ENCODE measurements at places on chromosomes 1 and 21.
A peak's percentile ranks its signal among the peaks of the same experiment; 100 is the strongest.

DNA sequence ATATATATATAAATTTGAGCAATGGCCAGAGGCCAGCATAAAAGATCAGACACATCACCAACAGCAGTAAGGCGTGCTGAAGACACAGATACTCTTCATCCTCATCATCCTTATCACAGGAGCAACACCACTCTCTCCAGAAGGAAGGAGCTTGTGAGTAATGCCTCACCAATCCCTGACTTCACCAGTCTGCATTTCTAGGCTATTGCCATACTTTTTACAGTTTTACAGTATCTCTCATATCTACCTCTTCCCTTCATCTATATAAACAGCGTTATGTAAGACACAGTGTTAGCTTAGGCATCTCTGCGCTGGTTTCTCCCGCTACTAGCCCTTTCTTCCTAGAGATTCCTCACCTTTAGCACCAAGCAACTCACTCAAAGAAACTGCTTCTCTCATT is 2.4 kb upstream of the ABL2 start:
- H3K4me3 ChIP-seq, result no peak overlapping the region
- H3K27me3 ChIP-seq, result no peaks in the 10 kb centered on the region
- peaks cover 27% of the 10 kb centered on the region for H3K4me1 ChIP-seq
- DNase-seq, result no peak
- H3K36me3 ChIP-seq, result no peaks in the 10 kb centered on the region

DNA sequence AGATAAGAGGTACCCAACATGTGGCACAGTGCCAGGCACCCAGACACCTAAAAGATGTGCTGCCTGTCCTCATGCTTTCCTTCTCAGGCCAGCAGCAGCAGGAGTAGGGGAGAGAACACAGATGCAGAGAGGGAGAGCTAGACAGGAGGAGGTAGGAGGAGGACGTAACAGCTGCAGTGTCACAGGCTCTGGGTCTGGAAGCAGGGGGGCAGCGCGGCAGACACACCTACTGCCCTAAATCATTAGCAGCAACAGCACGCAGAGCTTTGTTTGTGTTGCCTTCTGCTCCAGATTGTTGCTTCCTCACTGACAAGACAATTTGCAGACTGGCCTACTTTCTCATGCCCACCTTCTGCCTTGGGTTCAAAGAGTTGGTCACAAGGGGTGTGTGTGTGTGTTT is 196.7 kb upstream of the DAB1 start:
- H3K4me3 ChIP-seq, result no peak overlapping the region
- DNase-seq, result no peak
- H3K27ac ChIP-seq, result no peak overlapping the region
- H3K27me3 ChIP-seq, result no peaks in the 10 kb centered on the region
- H3K36me3 ChIP-seq, result no peaks in the 10 kb centered on the region
- peaks cover 2% of the 10 kb centered on the region for H3K4me1 ChIP-seq

- H3K4me3 ChIP-seq, result no peak overlapping the region
- peaks cover 6% of the 10 kb centered on the region for H3K27me3 ChIP-seq
- no peak for DNase-seq
- no peaks in the 10 kb centered on the region for H3K36me3 ChIP-seq
- H3K27ac ChIP-seq, result no peak overlapping the region
Measured at GRCh38 chr21:41663805-41664788, 102.8 kb downstream of the RIPK4 start.

GRCh38 chr1:39500862-39501389 is 9.5 kb downstream of the BMP8A start:
- DNase-seq, result no peak
- no peaks in the 10 kb centered on the region for H3K27me3 ChIP-seq
- no peaks in the 10 kb centered on the region for H3K4me1 ChIP-seq
- H3K36me3 ChIP-seq, result no peaks in the 10 kb centered on the region
- no peak overlapping the region for H3K4me3 ChIP-seq

DNA sequence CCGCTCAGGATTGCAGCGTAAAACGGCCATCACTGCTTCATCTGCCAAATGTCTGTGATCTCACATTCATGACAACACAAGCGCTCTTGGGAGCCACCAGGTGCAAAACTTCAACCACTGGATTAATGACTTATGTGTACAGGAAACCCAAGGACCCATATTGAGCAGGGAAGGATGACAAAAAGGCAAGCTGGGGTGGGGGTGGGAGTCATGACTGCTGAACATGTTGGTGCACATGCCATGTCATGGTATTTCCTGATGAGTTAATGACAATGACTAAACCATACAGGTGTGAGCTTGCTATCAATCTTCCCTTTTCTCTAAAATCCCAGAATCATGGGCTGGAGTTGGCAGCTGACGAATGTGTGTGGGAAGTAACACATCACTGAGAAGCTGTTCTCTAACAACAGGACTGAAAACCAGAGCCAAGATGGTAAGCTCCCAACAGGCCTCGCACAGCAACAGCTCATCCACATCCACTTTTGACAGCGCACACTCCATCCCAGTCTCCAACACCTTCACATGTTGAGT is 3.1 kb upstream of the SH2D5 start:
- peaks cover 24% of the 10 kb centered on the region for H3K36me3 ChIP-seq
- DNase-seq, result no peak
- peaks cover 16% of the 10 kb centered on the region for H3K4me1 ChIP-seq
- no peak overlapping the region for H3K27ac ChIP-seq
- peaks cover 10% of the 10 kb centered on the region for H3K27me3 ChIP-seq
- no peak overlapping the region for H3K4me3 ChIP-seq

- H3K4me1 ChIP-seq, result peaks cover 64% of the 10 kb centered on the region
- no peaks in the 10 kb centered on the region for H3K27me3 ChIP-seq
- peaks cover 16% of the 10 kb centered on the region for H3K36me3 ChIP-seq
- H3K4me3 ChIP-seq, result no peak overlapping the region
- no peak for DNase-seq
- peak overlapping the region; percentile 20 for H3K27ac ChIP-seq
Measured at GRCh38 chr1:27448982-27449381, 41.0 kb downstream of the WASF2 start.

GRCh38 chr1:2098839-2099785 is 48.9 kb downstream of the PRKCZ start:
- no peak for DNase-seq
- H3K4me1 ChIP-seq, result no peaks in the 10 kb centered on the region
- peaks cover 9% of the 10 kb centered on the region for H3K36me3 ChIP-seq
- H3K27ac ChIP-seq, result no peak overlapping the region
- H3K4me3 ChIP-seq, result no peak overlapping the region

DNA sequence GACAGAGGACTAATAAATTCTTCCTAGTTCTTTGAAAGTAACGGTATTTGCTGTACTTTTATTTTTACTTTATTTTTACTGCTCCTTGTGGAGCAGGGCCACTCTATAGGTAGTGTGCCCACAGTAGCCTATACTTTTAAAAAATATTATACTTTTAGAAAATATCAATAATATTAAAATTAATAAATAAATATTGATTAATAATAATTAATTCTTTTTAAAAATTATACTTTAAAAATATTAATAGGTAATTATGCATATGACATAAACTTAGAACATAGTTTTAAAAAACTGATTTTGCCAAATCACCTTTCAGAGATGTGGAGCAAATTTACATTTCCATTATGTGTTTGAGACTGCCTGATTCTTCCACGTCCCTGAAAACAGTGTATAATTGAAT is 30.8 kb downstream of the ZBED6 start:
- H3K4me3 ChIP-seq, result no peak overlapping the region
- H3K36me3 ChIP-seq, result peaks cover 46% of the 10 kb centered on the region
- H3K4me1 ChIP-seq, result peaks cover 20% of the 10 kb centered on the region
- DNase-seq, result no peak
- no peaks in the 10 kb centered on the region for H3K27me3 ChIP-seq
- H3K27ac ChIP-seq, result no peak overlapping the region

GRCh38 chr1:29858646-29859045 is 622.3 kb downstream of the PTPRU start:
- DNase-seq, result no peak
- H3K36me3 ChIP-seq, result no peaks in the 10 kb centered on the region
- H3K4me1 ChIP-seq, result no peaks in the 10 kb centered on the region
- H3K27ac ChIP-seq, result no peak overlapping the region
- H3K27me3 ChIP-seq, result peaks cover 16% of the 10 kb centered on the region

GRCh38 chr1:24349891-24350290 is 30.7 kb downstream of the GRHL3 start:
- H3K27ac ChIP-seq, result peak overlapping the region; percentile 77
- peaks cover 36% of the 10 kb centered on the region for H3K4me1 ChIP-seq
- H3K36me3 ChIP-seq, result no peaks in the 10 kb centered on the region
- H3K4me3 ChIP-seq, result no peak overlapping the region
- peaks cover 1% of the 10 kb centered on the region for H3K27me3 ChIP-seq

- no peak overlapping the region for H3K27ac ChIP-seq
- H3K4me3 ChIP-seq, result no peak overlapping the region
- peaks cover 25% of the 10 kb centered on the region for H3K36me3 ChIP-seq
- no peaks in the 10 kb centered on the region for H3K27me3 ChIP-seq
- H3K4me1 ChIP-seq, result peaks cover 16% of the 10 kb centered on the region
Measured at GRCh38 chr1:109239047-109239408, 10.3 kb upstream of the CELSR2 start.

- peaks cover 7% of the 10 kb centered on the region for H3K27me3 ChIP-seq
- no peaks in the 10 kb centered on the region for H3K4me1 ChIP-seq
- H3K36me3 ChIP-seq, result no peaks in the 10 kb centered on the region
- H3K27ac ChIP-seq, result no peak overlapping the region
Measured at GRCh38 chr1:214136324-214136919, 144.5 kb upstream of the SMYD2 start.

DNA sequence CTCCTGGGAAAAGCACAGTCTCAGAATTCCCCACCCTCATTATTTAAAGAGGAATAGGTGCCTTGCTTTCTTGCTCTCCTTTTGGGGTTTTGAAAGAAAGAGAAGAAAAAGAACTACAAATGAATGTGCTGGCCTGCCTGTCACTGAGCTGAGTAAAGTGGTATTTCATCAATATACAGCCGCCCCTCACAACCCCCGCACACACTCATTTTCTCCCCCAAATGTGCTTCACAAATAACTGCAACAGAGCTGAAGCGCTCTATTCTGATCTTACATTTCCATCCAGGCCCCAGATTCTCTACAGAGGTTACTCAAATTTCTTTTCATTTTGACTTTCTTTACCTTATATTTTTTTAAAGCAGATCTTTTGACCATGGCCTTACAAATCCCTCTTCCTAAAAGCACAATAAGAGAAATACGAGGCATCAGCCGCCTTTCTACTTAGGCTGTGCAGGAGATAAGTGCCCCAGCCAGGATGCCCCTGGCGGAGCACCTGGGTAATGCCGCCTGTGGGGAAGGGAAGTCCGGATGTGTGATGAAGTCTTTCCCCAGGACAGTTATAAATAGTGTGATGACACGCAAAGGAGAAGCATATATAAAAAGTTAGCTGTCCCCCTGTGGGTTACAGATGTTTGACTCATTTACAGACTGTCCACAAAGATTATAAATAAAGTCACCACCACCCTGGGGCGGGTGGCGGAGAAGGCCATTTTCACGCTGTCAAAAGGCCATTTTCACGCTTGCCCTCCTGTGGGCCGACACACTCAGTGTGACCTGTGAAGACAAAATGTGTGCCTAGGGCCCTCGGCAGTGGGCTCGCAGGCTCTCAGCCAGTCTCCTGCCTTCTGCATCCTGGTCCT is 6.5 kb downstream of the KCNN3 start:
- peak overlapping the region; percentile 76 for H3K27ac ChIP-seq
- H3K4me1 ChIP-seq, result peaks cover 38% of the 10 kb centered on the region
- H3K27me3 ChIP-seq, result peaks cover 29% of the 10 kb centered on the region
- DNase-seq, result peak; percentile 74
- H3K36me3 ChIP-seq, result no peaks in the 10 kb centered on the region

GRCh38 chr1:182235952-182236650 is 155.5 kb downstream of the GLUL start:
- no peak overlapping the region for H3K4me3 ChIP-seq
- peaks cover 3% of the 10 kb centered on the region for H3K27me3 ChIP-seq
- H3K27ac ChIP-seq, result no peak overlapping the region
- no peak for DNase-seq
- H3K4me1 ChIP-seq, result peaks cover 7% of the 10 kb centered on the region
- H3K36me3 ChIP-seq, result no peaks in the 10 kb centered on the region

DNA sequence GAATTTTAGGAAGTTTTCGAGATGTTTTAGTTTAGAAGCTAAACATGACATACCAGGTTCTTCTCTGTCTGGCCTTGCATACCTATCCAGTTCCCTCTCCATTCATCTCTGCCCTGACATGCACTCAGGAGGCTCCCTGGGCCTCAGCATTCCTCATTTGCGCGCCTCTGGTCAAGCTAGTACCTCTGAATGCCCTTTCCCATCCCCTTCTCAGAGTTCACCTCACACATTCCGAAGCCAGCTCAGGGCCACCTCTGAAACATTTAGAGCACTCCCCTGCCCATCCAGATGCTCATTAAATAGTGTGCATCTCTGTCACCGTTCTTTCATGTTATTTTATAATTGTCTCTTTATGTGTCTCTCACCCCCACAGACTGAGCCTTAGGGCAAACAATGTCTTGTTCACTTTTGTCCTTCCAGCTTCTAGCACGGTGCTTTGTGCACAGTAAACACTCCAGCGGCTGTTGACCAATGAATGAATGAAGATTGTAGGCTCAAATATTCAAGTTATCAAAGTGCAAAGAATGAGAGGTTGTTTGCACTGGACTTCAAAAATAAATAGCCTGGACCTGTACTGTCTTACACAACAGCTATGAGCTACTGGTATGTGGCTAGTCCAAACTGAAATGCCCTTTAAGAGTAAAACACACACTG is 1.2 kb upstream of the DHCR24 start:
- H3K36me3 ChIP-seq, result peaks cover 20% of the 10 kb centered on the region
- H3K4me1 ChIP-seq, result peaks cover 41% of the 10 kb centered on the region
- no peak for DNase-seq

DNA sequence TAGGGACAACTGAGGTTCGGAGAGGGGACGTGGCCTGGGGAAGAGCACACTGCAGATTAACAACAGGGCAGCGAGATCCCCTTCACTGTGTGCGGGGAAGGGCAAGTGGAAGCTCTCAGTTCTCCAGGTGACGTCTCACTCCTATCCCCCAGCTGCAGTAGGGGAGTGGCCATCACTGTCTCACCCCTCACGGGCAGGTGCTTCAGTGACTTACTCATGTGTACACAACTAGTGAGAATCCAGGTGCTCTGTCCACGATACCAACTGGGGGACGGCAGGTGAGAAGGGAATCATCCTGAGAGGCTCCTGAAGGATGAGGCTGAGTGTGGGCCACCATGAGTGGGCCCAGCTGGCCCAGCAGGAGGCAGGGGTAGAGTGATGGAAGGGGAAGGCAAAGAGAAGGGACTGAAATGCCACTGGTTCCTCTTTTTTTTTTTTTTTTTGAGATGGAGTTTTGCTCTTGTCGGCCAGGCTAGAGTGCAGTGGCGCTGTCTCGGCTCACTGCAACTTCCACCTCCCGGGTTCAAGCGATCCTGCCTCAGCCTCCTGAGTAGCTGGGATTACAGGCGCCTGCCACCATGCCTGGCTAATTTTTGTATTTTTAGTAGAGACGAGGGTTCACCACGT is 25.9 kb downstream of the RHBG start:
- no peak overlapping the region for H3K27ac ChIP-seq
- H3K4me3 ChIP-seq, result no peak overlapping the region
- no peak for DNase-seq
- H3K36me3 ChIP-seq, result no peaks in the 10 kb centered on the region
- no peaks in the 10 kb centered on the region for H3K4me1 ChIP-seq

GRCh38 chr1:20891091-20891490 is 104.0 kb upstream of the HP1BP3 start:
- no peaks in the 10 kb centered on the region for H3K27me3 ChIP-seq
- H3K36me3 ChIP-seq, result peaks cover 6% of the 10 kb centered on the region
- H3K4me3 ChIP-seq, result no peak overlapping the region
- H3K4me1 ChIP-seq, result no peaks in the 10 kb centered on the region

Measured in activated CD4-positive, alpha-beta memory T cell treated with anti-CD3 and anti-CD28 coated beads for 36 hours (primary cell).